ENCODE measurements at places on chromosomes 6 and 20.

DNA sequence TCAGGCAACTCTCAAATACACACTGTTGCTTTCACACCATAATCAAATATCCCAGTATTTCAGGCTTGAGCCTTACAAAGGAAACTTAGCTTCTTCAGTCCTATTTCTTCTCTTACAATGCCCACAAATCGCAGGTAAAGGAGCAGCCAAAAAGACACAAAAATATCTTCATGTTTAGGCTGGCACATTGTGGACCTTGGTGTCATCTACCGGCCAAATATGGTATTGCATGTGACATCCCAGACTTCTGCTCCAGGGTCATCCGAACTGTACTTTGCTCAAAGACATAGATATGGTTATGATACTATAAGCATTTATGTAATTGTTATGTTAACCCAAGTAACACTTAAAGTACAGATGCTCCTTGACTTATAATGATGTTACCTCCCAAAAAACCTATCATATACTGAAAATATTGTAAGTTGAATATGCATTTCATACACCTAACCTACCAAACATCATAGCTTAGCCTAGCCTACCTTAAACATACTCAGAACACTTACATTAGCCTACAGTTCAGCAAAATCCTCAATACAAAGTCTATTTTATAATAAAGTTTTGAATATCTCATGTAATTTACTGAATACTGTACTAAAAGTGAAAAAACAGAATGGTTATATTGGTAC, 4.6 kb downstream of the OR2H2 start:
- DNase-seq, result peak; percentile 1

DNA sequence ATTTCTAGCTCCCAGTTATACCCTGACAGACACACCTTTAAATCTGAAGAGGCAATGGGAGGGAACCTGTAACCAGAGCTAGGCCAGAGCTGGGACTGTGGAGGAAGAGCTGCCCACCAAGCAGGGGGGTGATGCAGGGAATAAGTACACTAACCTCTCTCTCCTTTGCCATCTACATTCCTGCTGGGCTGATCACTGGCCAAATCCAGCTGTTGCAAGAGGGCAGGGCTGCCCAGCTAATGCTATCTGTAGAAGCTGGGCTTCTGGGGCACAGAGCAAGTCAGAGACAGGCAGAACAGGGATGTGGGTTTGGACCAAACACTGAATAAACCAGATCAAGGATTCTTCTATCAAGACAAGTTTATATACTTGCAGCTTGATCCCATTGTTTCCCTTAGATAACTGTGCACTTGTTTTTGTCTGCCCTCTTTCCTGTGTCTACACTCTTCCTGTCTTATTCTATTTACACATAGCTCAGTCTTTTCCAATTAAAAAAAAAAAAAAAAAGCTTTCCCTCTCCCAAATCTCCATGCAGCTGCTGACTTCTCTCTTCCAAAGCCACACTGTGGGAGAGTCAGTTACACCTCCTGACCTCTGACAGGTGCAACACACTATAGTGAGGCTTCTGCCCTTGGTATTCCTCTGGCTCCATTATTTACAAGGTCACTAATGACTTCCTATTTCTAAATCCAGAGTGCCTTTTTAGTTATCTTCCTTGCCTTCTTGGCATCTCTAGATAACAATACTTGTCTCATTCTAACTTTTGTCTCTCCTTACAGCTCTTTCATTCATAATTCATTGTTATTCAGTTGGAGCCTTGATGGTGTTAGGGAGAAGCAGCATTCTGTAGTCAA, 43.7 kb downstream of the TRIM38 start:
- DNase-seq, result no peak

DNA sequence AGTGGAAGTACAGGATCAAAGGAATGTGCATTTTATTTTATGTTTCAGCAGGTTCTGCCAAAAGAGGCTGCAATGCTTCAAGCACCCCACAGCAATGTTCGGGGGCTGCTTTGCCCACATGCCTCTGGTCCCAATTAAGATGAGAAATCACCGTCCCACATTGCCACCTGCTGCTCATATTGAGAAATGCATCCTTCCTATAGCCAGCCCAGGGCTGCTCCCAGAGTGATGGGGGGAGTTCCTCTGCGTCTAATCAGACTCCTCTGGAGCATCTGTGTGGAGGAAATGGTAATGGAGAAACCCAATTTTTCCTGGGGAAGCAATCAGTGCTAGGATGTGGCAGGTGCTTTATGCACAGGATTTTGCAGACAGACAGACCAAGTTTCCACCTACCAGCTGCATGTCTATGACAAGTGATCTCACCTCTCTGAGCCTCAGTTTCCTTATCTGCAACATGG, 33.7 kb downstream of the PTGIS start:
- peak; percentile 39 for DNase-seq

- no peak for DNase-seq
Observed at GRCh38 chr6:152314483-152314832, 322.7 kb downstream of the SYNE1 start.

Measured in stimulated activated CD8-positive, alpha-beta memory T cell treated with anti-CD3 and anti-CD28 coated beads, Interleukin-15, amount 100 ng/mL, for 48 hours (primary cell).